ENCODE measurements at places on chromosomes 1 and 21. TPM values are rescaled to one million over a fixed set of nuclear protein-coding genes. Genes with fewer than 3 reads are reported as not detected.

Gene AMPD1
- total RNA-seq, result not detected

- no peak for DNase-seq
Measured at GRCh38 chr1:22412932-22413727, 38.5 kb upstream of the ZBTB40 start.

DNA sequence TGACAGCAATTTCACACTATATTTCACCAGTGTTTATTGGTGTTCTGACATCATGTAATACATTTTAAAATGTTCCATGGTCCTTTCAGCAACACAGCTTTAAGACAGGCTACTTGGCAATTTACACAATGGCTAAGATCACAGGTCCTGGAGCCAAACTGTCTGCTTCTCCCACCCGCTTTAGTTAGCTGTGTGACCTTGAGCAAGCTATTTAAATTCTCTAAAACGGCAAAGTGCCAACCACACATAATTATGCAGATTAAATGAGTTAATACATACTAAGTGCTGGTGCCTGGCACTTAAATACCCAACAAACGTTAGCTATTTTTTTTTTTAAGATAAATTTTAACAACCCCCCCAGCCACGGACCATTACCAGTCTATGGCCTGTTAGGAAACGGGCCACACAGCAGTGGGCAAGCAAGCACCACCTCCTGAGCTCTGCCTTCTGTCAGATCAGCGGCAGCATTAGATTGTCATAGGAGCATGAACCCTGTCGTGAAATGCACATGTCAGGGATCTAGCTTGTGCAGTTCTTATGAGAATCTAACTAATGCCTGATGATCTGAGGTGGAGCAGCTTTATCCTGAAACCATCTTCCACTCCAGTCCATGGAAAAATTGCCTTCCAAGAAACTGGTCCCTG lies 26.9 kb downstream of the SOD1 start:
- no peak for DNase-seq

- peak; percentile 78 for DNase-seq
Measured at GRCh38 chr1:205680073-205680851, at the start of gene SLC45A3. SLC45A3 (minus strand) TSS chr1:205680509; CDS start chr1:205664656, 15,853 bp downstream.

- DNase-seq, result no peak
Measured at GRCh38 chr1:145942405-145942804, 15.1 kb upstream of the RBM8A start.

- no peak for DNase-seq
Measured at GRCh38 chr1:197235355-197235754, 32.7 kb upstream of the CRB1 start.

DNA sequence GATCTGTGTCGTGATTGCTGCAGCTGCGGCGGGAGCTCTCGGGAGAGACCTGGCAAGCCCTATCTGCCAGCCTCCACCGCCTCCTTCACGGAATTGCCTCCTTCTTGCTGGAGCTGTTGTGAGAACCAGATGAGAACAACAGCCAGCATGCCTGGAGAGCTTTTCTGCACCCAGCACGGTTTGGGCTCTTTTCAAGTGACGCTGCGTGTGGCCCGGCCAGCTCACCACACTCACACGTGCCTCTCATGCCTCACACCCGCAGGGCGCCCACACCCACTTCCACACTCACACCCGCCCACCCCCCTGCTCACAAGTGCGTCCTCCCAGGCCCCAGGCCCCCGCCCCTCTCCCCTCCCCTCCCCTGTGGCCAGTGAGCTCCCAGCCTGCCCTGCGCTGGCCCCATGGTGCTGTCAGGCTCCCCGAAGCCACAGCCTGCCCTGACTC lies 135.7 kb upstream of the RUNX3 start:
- DNase-seq, result no peak

- no peak for DNase-seq
Measured at GRCh38 chr1:66542314-66542713, 8.4 kb downstream of the SGIP1 start.

- no peak for DNase-seq
Measured at GRCh38 chr1:51320967-51321923, 9.1 kb downstream of the TTC39A start.

Gene ANGPTL3
- not detected for total RNA-seq

Gene CA14
- total RNA-seq, result not detected

Gene PRMT6
- 24.6 TPM for total RNA-seq

Gene CD84
- 17.7 TPM for total RNA-seq

GRCh38 chr21:42833439-42833815 lies 45.9 kb downstream of the WDR4 start:
- peak; percentile 87 for DNase-seq

- no peak for DNase-seq
Measured at GRCh38 chr1:228332797-228333738, 73.6 kb downstream of the TRIM11 start.

DNA sequence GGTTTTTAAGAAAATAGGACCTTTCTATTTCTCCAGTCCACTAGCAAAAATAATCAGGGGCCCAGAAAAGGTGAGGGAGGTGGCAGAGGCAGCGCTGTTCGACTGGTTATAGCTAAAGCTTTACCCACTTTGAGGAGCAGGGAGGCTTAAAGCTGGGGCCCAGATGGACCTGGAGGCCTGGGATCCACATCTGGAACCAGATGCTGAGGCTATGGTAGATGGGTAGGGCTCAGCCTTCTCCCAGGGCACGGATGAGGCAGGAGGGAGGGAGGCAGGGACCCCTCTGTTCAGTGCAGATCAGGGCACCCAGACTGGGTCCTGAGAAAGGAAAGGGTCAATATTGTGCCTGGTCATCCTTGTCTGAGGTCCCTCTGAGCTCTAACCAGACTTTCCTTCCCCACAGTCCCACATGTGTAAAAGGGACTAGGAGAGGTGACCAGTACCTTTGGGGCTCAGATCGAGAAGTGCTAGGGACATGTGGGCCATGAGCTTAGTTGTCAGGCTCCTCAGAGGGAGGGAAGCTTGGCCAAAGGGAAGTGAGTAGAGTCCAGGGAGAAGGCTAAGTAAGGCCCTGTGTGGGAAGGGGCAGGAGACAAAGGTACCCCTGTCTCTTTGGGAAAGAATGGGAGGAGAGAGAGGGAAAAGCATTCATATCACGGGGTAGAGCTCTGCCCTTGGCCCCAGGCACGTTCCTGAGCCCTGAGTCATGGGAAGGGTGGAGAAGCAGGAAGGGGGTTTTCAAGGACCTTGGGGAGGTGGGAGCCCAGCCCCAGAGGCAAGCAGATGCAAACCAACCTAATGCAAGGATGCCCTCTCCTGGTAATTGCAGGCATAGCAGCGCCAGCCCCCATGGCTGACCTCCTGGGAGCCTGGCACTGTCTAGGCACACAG lies 15.4 kb downstream of the LMNA start:
- DNase-seq, result peak; percentile 94

DNA sequence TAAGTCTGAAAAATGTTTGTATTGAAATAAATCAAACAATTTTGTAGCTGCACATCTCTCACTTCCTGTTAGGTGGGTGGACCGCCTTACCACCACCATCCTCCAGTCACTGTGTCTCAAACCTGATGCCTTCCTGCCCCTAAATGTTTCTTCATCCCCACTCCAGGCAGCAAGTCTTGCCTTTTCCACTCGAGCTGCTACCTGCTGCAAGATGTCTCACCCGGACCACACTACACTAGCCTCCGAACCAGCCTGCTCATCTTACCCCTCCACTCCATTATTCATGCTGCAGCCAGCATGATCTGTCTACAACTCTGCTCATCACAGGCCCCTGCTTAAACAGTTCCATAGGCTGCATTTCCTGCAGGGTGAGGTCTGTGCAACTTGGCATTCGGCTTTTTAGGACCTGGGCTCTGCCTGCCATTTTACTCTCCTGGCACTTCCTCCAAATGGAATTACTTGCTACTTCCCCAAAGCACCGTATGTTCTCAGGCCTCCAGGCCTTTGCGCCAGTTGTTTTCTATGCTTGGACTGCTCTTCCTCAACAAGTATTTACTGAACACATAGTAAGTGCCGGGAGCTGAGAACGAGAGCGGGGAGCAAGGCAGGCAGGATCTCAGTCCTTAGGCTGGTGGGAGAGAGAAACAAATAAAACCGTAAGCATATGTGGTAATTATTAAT lies 5.2 kb upstream of the SF3A3 start:
- peak; percentile 68 for DNase-seq

Gene FYB2
- not detected for total RNA-seq

DNA sequence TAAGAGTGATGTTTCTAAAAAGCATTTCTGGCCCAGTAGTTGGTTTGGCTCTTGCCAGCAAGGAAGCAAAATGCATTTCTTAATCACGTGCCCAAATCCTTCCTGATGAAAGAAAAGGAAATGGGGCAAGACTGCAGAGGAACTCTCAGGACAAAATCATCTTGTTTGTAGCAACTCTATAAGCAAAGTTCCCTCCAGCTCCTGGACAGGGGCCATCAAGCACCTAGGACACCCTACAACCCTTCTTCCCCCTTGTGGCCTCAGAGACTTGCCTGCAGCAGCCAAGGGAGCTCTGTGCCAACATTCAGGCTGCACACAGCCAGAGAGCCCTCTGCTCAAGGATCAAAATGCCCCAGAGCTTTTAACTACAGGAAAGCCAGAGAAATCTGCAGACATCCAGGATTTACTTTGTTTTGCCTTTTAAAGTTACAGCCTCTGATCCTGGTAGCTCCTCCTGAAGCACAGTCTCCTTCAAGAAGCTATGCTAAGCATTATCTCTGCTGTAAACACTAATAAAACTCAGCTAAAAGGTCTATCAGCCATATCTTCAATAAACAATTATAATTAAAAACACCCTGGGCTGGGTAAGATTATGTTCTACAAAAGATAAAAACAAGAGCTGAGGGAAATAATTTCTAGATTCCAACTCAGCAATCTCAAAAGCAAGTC lies 105.0 kb downstream of the KIAA0319L start:
- no peak for DNase-seq

Gene CD5L
- total RNA-seq, result not detected

- DNase-seq, result no peak
Measured at GRCh38 chr1:208127284-208127683, 116.9 kb downstream of the PLXNA2 start.

Gene ATP1A4
- not detected for total RNA-seq

Gene FCER1G
- total RNA-seq, result 0.63 TPM

Gene MDM4
- total RNA-seq, result 85.5 TPM

GRCh38 chr1:31626223-31627207 lies 9.0 kb downstream of the HCRTR1 start:
- no peak for DNase-seq

- DNase-seq, result no peak
Measured at GRCh38 chr1:233509526-233509925, 104.4 kb upstream of the KCNK1 start.

DNA sequence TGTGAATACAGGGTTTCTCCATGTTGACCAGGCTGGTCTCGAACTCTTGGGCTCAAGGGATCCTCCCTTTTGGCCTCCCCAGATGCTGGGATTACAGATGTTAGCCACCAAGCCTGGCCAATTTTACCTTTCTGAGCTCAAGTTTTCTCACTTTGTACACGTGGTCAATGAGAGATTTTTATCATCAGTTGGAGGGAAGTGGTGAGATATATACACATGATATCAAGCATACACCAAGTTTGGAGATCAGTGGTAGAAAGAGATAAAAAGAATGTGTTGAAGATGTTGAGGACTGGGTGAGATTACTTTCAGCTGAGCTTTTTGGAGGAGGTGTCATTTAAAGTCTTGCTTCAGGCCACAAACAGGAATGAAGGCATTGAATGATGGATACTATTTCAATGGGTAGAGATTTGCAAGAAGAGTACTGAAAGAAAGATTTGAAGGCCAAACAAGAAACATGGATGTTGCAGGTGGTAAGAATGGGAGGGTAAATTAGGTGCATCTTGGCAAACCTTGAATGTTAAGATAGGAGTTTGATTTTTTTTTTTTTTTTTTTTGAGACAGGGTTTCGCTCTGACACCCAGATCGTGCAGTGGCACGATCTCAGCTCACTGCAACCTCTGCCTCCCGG lies 3.0 kb upstream of the SESN2 start:
- DNase-seq, result peak; percentile 76

DNA sequence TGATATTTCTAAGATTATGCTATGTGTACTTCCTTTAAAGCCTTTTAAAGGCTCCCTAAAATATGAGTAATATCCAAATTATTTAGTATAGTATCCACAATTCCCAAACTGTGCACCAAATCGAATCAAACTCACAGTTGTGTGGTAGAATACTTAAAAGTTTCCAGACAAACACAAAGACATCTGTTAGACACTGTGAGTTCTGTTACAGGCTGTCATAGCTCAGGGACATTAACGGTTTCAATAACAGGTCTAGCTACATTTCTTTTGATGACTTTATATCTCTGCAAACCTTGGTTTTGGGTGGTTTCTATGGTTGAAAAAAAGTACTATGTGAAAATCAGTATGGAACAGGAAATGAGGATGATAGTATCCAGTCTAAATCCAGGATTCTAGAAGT lies 36.9 kb upstream of the NEK7 start:
- no peak for DNase-seq
